Natural killer cell treated with Interleukin-12 subunit alpha and Interleukin-12 subunit beta and Interleukin-15 and Interleukin-18, amount 100 ng/mL, for 72 hours (primary cell): ENCODE measurements at places on chromosomes 2 and 18. TPM values are rescaled to one million over a fixed set of nuclear protein-coding genes. Genes with fewer than 3 reads are reported as not detected.

DNA sequence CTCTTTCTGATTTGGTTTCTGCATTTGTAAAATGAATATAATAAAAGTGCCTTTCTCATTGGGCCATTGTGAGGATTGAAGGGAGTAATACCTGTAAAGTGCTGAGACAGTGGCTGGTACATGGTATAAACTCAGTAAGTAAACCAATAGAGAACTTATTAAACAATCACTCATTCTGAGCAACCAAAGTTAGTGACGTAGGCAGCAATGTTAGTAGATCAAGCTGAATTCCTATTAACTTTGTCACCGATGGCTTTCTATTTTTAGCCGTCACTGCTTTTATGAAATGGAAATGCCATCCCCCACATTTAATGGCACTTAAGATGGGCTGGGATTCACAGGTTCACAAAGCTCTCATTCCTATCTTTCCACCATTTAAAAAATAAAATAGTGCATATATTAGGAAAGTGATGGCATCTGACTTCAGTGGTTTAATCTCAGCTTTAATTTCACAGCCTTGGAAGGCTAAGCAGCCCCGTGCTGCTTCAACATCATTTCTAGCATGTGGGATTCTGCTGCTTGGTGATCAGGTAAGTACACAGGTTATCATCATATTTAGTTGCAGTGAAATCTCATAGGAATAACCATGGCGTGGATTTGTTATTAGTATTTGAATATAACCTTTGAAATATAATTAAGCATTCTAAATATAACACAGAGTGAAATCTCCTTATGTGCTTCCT is 17.6 kb upstream of the PPP4R1 start:
- DNase-seq: no peak

DNA sequence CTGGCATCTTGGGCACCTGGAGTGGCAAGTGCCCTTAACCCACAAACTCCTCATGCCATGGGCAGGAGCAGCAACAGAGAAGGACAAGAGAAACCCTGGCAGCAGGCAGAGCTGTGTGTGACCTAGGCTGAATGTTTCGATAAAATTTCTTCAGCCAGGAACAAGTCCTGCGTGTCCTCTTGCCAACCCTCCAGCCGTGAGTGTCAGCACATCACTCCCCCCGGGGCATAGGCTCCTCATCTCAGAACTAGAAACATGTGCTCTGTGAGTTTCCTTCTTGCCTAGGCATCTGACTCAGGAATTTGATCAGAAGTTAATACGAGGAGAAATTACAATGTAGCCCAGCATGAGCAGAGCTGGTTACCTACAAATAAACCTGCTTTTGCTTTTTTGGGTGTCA is 2.2 kb downstream of the ABCG8 start:
- no peak for DNase-seq

DNA sequence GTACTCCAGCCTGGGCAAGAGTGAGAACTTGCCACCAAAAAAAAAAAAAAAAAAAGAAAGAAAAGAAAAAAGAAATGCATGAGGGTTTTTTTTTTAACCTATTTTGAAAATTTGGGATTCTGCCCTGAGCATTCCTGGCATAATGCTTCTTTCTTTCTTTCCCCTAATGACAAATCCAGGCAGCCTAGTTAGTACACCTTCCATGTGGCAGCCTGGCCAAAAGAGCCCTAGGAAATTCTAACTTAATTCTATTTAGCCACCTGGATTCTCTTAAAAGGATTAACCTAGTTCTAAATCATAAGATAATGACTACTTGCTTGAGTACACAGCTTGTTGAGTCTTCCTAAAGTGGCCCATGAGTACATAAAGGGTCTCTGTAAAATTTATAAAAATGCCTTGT is 160.1 kb downstream of the THADA start:
- DNase-seq: no peak

The CHRNG gene
- not detected for total RNA-seq

DNA sequence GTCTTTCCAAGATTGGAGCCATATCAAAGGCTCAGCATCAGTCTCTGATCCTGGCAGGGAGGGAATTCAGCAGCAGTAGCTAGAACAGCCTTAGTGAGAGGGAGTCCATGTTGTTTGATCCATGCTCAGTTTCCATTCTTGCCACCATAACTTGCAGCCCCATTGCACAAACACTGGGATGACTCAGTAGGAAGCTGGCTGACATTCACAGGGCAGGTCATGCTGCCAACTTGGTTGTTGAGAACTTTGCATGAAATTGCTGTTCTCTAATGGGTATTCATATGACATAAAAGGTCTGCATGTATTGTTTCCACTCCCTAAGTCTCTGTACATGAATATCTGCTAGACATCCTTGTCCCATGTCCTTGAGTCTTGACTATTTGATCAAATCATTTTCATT is 29.9 kb upstream of the STAT4 start:
- DNase-seq: no peak
